A549 (cell line): ENCODE measurements at places on chromosomes 7 and 10.

- DNase-seq, result no peak
Measured at GRCh38 chr10:102117391-102118159, 2.6 kb downstream of the LDB1 start.

GRCh38 chr10:77187376-77187999 lies 450.1 kb downstream of the KCNMA1 start:
- no peak for DNase-seq

DNA sequence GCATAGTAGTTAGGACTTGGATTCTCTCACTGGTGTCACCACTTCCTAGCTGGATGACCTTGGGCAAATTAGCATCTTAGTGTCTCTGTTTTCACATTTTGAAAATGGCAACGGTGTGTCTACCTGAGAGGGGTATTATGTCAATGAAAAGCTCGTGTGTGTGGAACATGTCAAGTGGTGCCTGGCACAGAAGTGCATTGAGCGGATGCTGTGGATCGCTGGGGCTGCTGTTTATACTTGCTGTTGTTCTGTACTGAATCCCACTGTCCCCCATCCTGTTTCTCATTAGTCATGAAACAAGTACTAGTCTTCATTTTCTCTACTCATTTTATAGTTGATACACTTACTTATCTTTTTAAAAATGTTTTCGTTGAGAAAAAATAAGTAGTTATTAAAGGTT lies 26.1 kb downstream of the RBM33 start:
- no peak for DNase-seq

GRCh38 chr10:75417522-75417927 lies 13.9 kb upstream of the LRMDA start:
- DNase-seq, result no peak

DNA sequence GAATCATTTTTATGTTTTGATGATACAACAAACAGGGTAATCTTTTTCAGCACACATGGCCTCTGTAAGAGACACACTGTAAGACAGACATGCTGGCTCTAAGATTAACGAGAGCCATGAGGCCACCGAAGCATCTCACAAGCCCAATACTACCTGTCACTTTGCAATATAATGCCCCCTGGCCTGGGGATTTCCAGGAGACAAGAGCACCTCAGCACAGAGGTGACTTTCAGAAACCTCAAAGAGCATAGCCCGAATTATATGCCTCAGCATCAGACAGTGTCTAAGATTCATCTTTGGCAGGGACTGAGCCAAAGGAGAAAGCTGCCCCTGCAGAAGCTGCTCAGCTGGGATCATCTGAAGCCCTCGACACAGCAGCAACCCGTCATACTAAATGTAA lies 44.2 kb upstream of the TMEM213 start:
- no peak for DNase-seq

- DNase-seq, result peak; percentile 59
Measured at GRCh38 chr7:110317541-110318265, 773.2 kb upstream of the LRRN3 start.

DNA sequence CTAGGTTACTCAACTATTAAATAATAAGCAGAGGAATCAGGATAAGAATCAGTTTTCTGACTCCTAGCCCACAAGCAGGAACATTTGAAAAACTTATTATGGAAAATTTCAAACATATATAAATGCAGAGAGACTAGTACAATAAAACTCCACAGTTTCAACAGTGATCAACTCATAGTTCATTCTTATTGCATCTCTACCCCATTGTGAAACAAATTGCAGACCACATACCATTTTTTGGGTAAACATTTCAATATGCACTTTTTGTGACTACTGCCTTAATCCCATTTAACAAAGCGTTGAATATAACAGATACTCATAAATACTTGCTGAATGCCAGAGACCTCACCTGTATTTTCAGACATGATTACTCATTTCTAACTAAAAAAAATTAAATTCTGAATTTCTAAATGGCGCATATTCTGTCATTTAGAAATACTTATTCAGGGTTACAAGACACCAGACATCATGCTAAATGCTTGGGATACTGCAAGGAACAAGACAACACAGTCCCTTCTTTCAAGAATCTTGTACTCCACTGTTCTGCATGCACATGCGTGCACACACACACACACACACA lies 11.4 kb downstream of the CDK6 start:
- DNase-seq, result no peak

- DNase-seq, result no peak
Measured at GRCh38 chr10:86344714-86345161, 21.9 kb downstream of the GRID1 start.

- no peak for DNase-seq
Measured at GRCh38 chr7:84040355-84040754, 154.2 kb downstream of the SEMA3A start.

DNA sequence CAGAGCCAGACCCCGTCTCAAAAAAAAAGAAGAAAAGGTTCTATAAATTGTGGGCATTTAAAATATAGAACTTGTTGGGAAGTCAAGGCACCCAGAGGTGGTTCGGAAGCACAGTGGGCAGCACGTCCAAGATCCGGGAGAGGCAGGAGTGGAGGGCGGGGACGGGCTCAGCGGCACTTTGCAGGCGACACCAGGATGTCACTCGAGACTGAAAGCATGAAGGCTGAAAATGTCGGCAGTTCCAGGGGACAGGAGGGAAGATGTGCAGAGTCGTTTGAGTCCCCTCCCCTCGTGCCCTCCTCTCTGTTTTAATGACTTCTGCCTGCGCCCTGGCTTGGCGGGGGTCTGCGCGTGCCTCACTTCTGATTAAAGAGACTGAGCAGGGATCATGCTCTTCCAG lies 30.6 kb downstream of the IQCE start:
- DNase-seq, result no peak

DNA sequence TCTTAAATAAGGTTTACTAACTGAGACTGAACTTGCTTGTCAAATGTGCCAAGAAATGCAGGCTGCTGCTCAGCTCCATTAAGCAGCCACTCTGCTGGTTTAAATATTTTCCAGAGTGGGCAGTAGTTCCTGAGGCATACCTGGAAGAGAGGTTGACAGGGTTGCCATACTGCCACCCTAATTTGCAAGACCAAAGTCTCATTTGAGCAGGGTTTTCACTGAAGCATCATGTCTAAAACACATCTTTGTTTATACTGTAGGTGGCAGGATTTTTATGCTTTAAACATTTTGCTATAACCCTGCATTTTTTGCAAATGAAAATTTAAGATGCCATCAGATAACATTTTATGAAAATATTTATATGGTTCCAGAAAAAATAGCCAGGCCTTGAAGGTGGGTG lies 618.0 kb upstream of the LRRTM3 start:
- no peak for DNase-seq

GRCh38 chr10:86500846-86501245 lies 20.7 kb downstream of the WAPL start:
- DNase-seq, result no peak

- no peak for DNase-seq
Measured at GRCh38 chr10:89946106-89946505, 244.7 kb downstream of the KIF20B start.

DNA sequence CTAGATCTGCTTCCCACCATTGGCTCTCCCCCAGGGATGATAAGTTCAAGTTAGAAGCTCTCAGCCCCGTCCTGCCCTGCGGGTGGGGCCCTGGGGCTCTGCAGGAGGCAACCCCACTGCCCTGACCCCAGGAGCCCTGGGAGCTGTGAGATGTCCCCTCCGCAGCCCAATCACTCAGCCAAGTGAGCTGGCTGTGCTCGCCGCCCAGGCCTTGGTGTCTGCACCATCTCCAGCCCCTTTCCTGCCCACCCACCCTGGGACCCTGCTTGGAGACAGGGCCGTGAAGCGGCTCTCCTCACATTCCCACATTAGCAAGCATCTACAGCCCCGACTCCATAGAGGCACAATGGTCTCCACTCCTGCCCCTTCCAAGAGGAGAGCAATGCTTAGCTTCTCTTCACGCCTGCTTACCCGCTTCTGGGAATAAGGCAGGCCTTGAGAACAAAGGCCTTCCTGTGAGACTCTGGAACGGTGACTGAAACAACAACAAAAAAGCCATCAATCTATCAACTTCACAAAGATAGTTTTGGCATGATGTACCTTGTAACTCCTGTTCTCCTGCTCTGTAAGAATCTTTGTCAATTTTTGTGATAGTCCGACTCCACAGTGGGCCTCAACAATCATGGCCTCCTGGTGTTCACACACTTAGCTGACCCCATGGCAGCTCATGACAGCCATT lies 67.7 kb downstream of the FOXL3 start:
- no peak for DNase-seq

DNA sequence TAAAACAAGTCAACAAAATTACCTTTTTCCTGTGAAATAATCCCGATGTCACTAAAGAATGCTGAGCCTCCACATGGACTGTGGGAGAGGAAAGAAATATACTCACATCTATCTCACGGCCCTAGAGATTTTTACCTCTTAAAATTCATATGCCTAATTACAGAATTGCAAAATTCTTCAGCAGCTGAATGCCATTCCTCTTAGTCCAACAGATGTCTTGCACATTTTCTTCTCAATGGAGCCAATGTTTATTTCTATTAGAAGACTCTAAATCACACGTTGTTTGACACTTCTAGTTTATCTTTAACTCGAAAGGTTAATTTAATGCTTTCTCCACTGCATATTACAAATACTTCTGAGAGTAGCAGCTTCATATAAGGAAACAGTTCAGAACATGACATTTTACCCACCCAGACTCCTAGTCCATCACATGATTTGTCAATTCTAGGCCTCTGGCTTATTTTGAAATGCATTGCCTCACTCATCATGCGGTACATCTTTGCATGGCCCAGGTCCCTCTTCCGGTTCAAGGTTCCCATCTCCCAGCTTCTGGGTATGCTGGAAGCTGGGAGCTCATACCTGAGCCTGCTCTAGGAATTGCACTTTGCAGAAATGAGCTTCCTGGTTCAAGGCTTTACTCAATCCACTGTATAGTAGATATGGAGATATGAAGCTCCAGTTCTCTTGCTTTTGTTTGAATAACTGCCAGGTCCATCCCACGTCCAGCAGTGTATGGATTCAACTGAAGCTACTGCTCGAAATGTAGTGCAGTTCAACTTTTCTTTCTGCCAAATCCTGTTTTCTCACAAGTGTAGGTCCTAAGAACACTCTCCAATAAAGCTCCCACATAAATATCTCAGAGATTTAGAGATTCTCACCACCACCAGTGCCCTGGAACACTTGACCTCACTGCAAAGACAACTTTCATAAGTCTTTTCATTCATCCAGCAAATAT lies 306.2 kb downstream of the GPR37 start:
- peak; percentile 73 for DNase-seq

- DNase-seq, result no peak
Measured at GRCh38 chr10:63120554-63120953, 12.6 kb upstream of the NRBF2 start.

- DNase-seq, result no peak
Measured at GRCh38 chr10:90222372-90222771, 521.0 kb downstream of the KIF20B start.

DNA sequence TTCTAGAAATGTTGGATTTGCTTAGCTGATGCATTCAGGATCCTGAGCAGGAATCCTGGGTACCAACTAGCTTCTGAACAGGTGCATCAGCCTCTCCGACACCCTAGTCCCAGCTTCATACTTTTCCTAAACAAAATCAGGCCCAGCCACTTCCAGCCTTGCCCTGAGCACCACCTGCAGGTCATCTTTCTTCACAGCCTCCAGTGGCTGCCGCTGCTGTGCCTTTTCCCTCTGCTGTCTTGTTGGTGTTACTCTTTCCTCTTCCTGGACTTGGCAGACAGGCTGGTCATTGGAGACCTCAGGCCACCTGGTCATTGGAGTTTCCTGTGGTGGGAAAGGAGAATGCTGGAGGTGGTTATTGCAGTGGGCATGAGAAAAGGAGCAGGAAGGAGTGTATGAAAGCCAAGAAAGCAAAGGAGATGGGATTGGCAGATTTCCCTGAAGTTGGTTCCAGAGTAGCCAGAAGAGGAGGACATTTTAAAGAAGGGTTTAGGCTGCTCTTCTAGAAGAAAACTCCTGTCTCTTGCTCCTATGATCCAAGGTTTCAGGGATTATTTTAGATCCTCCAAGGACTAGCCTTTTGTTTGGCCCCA lies 48.2 kb upstream of the NFKB2 start:
- peak; percentile 76 for DNase-seq

GRCh38 chr7:116239434-116239833 lies 29.1 kb downstream of the TES start:
- no peak for DNase-seq

GRCh38 chr10:34498821-34499220 lies 316.3 kb downstream of the PARD3 start:
- DNase-seq, result no peak

DNA sequence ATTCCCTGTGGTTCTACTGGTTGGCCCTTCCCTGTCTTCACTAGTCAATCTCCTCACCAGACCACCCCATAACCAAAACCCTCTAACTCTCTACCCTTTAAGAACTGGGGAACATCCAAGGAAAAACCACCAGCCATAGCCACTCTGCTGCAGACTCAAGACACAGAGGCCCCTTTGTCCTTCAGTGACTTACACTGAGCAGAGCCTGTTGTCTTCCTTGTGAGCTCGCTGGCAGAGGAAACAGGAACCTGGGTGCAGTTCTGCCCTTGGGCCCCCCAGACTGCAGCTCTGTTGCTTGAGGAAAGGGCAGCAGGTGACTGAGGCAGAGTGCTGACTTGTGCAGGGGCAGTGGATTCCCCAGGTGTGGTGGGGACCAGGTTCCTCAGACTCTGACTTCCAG lies 30.6 kb downstream of the ZC3HAV1 start:
- DNase-seq, result no peak

- DNase-seq, result no peak
Measured at GRCh38 chr10:64089648-64090047, 568.4 kb downstream of the REEP3 start.

GRCh38 chr7:151109094-151110048 lies 23.1 kb downstream of the AGAP3 start:
- no peak for DNase-seq

GRCh38 chr10:86316990-86317389 lies 49.6 kb downstream of the GRID1 start:
- no peak for DNase-seq

- no peak for DNase-seq
Measured at GRCh38 chr7:33774762-33775523, 130.4 kb upstream of the BMPER start.

DNA sequence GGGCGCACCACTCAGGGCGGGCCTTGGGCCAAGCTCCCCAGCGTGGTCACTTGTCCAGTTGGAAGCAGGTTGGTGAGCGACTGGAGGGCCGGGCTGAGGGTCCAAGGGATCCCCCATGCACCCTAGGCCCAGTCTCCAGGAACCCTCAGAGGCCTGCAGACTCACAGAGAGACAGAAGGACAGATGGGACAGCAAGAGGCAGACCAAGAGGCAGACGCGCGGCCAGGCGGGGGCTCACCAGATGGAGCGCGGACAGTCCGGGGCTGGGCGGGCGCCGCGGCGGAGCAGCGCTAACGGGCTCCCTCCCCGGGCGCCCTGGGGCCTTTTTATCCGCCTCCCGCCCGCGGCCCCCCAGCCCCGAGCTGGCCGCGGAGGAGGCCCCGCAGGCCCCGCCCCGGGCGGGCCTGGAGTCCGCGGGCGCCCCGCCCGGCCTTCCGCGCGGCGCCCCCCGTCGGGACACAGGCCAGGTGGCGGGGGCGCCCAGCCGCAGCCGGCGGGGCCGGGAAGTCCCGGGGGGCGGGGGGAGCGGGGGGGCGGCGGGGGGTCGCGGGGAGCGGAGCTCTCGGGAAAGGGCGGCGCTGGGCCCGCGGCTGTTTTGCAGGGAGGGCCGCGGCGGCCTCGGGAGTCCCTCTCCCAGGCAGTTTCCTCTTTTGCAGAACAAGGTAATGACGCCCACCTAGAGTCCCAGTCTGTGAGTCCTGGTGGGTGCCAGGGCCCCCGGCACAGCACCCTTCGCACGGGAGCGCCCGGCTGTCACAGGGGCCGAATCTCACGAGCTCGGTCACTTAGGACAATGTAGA lies at the start of gene LOXL4:
Gene LOXL4 (minus strand): TSS at position 301 of the 800 bp plus-strand sequence. CDS start 5,175 bp downstream, outside the sequence.
- DNase-seq, result peak; percentile 32
